ENCODE measurements at places on chromosomes 11 and 22.

- no peak for DNase-seq
Measured at GRCh38 chr11:67523556-67524479, 572 bp upstream of the CABP2 start.

DNA sequence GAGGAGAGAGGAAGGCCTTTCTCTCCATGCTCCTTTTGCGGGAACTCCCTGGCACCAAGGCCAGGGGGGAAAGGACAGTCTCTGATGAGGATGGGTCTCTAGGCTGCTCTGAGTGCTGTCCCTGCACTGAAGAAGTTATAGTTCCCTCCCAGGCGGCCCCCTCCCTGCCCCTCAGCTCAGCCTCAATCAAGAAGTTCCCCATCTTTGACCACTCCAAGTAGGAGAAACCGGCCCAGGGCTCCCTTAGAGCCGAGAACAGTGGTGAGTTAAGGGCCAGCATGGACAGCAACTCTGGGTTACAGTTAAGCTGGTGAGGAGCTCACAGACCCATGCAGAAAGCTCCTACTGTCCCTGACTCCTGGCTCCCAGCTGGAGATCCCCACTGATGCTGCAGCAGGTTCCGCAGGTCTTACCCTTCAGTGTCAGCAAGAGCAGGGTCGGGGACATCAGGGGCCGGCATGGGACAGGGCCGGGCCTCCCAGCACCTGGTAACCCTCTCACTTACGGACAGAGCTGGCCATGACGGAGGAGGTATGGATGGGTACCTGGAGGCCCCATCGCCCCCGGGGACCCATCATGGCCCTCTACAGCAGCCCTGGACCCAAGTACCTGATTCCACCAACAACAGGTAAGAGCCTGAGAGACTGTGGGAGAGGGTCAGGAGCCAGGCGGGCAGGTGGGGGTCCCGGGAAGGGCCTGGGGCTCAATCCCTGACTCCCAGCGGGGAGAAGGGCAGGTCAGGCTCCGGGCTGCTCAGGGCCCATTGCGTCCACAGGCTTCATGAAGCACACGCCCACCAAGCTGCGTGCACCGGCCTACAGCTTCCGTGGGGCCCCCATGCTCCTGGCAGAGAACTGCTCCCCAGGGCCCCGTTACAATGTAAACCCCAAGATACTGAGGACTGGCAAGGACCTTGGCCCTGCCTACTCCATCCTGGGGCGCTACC, 4.2 kb downstream of the SCGB1C1 start:
- no peak for DNase-seq

GRCh38 chr11:122937983-122938382, 43.7 kb downstream of the BSX start:
- DNase-seq = no peak

GRCh38 chr22:27416511-27417420, 384.8 kb downstream of the MN1 start:
- no peak for DNase-seq

DNA sequence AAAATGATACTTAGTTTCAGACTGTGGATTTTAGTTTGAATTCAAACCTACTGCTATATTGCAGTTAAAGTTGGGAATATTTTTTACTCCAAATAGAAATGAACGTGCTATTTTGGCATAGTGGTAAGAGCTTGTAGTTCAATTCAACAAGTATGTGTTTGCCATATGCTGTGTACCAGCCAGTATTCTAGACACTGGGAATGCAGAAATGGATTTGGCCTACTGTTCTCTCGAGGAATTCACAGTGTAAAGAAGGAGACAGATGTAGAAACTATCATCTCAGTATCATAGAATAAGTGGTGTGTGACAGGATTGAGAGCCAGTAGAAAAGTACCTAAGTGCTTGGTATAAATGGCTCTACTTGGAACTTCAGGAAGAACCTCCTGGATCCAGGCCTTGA, 80.4 kb downstream of the ATXN10 start:
- no peak for DNase-seq

- DNase-seq = no peak
Measured at GRCh38 chr11:67302571-67303131, 679 bp upstream of the SSH3 start.

- no peak for DNase-seq
Measured at GRCh38 chr11:111836162-111836561, 35.2 kb downstream of the ALG9 start.

- no peak for DNase-seq
Measured at GRCh38 chr22:28903729-28904128, 20.4 kb downstream of the ZNRF3 start.

GRCh38 chr11:73781303-73781702, 6.4 kb upstream of the MRPL48 start:
- DNase-seq = no peak

DNA sequence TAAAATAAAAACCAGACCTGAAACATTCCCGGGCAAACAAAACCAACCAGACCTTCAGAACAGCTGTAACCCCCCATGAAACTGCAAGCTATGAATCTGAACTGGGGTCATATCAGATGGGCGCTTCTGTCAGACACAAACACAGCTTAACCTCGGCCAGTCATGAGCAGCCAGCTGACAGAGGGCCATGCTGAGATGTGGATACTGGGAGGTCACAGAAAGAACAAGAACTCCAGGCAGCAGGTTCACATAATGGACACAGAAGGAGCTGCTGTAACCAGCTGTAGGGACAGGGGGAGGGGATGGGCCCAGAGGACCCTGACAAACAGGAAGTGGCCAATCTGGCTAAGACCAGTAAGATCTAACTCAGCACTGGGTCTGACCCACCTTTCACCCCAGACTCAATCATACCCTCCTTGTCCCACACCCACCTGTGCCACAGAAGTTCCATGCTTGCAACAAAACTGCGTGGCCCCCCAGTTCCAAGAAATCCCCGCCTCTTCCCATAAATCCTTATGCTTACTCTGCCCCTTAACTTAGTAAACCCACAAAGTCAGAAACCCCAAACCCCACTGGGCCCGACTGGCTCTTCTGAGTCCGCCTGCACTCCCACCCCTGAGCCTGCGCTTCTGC, 4.0 kb downstream of the APOL4 start:
- no peak for DNase-seq

Data from activated naive CD4-positive, alpha-beta T cell (primary cell).